ENCODE measurements at places on chromosomes 5 and 9. TPM values are rescaled to one million over a fixed set of nuclear protein-coding genes. Genes with fewer than 3 reads are reported as not detected.

DNA sequence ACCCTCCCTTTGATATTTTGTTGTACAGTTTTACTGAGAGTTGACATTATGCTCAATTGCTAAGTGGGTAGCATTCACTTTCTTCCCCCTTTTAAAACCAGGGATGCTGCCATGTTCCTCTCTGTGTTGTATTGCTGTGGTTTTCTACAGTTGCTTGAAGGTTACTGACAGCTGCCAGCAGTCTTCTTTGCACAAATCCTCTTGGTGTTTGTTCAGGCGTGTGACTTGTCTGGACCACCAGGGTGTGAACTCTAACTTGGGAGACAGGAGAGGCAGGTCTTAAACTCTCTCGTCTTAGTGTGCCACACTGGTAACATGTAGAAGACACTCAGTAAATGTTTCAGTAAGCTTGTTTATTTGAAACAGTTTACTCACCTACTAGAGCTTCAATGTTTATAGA is 25.1 kb downstream of the SLC44A1 start:
- no peak for DNase-seq

DNA sequence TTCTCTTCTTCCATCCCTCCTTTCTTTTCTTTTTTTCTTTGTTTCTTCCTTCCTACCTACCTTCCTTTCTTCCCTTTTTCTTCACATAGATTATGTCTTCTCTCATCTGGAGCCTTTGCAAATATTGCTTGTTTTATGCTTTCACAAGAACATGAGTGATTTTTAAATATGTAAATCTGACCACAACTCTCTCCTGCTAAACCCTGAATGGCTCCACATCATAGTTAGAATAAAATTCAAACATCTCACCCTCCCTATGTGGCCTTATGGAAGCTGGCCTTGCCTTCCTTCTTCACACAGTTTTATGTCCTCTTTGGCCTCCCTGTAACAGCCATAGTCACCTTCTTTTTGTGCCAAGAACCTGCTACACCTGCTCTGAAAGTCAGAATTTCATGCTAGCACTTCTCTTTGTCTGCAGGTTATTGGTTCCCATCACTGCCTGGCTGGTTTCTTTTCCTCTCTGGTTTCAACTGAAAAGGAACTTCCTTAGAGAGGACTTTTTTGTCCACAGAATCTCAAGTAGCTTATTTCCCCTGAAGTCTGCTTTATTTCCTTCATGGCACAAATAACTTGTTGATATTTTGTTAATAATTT is 114.3 kb upstream of the TNC start:
- DNase-seq, result no peak

DNA sequence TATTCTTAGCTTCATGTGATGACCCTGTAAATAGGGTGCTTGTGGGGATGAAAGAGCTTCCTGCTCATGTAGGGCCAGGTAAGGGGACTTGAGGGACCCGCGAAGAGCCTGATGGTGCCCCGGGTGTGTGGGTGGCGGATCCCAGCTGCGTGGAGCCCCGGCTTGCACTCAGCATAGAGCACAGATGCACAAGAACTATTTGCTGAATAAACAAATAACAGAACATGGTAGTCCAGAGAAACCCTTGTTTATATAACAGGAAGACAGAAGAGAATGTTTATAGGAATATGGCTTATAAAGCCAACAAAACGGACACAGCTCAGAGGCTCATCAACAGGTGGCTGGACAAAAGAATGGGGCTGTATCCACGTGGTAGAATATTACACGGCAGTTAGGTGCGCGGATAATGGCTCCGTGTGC is 106.9 kb upstream of the COL5A1 start:
- DNase-seq, result no peak

- no peak for DNase-seq
Measured at GRCh38 chr9:124222918-124223720, 34.6 kb upstream of the NEK6 start.

The CBY3 gene
- 1.3 TPM for polyA plus RNA-seq

The GHR gene
- polyA plus RNA-seq, result not detected

- no peak for DNase-seq
Measured at GRCh38 chr5:80250801-80251200, 5.0 kb downstream of the SERINC5 start.

DNA sequence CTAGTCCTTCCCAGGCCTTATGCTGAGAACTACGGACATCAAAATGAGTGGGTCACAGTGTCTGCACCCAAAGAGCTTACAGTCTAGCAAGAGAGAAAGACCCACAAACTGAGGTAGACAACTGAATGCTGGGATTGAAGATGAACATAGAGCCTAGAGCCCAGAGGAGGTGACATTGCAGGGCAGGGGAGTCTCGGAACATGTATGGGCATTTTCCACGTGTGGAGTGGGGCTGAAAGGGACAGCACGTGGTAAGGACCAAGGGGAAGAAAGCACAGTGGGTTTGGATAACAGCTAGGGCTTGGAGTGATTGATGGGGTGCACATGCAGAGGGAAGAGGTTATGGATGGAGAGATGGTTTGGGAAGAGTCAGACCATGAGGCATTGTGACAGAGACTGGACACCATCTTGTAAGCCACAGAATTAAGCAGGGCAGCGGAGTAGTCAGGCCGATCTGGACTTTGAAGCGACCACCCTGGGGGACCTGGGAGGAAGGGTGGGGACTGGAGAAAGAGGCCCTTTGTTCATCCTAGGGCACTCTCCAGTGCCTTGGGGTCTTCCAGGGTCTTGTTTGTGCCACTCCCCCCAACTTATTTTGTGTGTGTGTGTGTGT is 47.5 kb upstream of the SH3PXD2B start:
- DNase-seq, result no peak

DNA sequence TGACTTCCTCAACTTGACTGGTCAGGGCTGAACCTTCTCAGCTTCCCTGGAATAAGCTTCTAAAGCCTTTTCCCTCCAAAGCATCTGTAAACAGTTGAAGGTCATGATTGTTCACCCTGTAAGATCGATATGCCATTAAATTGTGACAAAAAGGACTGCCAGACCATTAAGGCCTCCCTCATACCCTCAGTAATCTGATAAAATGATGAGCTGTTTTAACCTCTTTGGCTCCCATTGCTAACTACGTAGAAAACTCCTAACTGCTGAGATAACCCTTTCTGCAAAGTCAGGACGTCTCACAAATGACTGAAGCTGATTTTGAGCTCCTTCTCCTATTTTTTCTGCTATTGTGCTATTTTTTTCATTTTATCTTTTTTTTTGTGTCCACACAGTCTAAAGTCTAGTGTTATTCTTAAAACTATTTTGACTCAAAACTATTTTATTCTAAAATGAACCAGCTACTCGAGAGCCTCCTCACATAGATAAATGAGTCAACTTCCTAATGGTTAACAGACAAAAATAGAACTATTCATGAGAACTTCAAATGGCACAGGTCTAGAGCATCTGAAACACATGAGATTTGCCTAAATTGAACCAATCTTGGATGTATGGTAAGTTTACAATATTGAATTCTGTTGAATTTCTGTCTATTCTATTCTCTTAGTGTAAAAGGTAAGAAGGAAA is 395.6 kb upstream of the TLE4 start:
- no peak for DNase-seq

GRCh38 chr5:179732918-179733771 is 523 bp downstream of the MAML1 start:
- no peak for DNase-seq

GRCh38 chr9:98049288-98050072 is 7.1 kb upstream of the NANS start:
- no peak for DNase-seq

GRCh38 chr9:113482991-113483675 is 19.6 kb downstream of the RGS3 start:
- DNase-seq, result no peak

DNA sequence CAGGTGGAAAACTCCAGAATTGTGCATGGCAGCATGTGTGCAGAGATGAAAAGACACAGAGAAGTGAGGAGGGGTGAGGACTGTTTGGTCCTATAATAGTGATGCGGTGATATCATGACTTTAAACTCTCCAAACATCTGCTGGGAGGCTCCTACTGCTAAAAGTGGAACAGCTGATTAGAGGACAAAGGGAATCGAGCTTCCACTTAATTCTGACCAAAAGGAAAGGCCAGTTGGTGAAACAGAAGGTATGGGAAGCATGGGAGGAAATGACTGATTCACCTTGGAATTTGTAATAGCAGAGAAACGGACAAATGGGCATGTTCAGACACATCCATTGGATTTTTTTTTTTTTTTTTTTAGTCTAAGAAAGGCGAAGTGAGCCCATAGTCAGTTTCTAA is 67.5 kb upstream of the MAMDC2 start:
- DNase-seq, result no peak

DNA sequence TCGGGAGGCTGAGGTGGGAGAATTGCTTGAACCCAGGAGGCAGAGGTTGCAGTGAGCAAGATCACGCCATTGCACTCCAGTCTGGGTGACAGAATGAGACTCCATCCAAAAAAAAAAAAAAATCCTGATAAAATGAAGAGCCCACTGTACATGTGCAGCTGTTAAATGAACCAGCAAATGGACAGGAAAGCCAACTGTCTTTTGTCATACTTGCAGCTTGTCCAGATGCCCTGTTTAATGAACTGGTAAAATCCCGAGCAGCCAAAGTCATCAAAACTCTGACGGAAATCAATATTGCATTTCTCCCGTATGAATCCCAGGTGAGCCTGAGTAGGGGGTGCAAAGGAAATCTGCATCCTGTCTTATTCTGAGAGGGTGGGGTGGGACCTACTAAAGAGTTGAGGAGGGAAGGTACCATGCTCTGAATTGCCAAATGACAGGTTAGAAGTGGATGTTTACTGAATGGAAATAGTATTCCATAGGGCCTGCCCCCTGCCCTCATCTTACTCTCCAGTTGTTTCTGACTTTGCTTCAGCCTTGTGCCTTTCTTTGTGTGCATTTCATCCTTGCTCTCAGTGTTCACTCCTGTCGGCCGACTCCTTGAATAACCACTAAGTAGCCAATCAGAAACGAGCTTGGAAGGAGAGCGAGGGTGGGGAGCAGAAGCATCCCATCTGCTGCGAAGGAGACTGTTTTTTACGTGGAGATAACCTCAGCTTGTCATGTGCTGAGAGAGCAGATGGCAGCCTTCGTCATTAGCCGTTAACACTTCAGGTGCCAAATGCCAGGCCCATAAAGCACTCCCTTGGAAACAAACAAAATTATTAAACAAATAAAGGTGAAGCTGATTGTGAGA is 45.7 kb upstream of the CFAP157 start:
- DNase-seq, result no peak

The CAPSL gene
- polyA plus RNA-seq, result not detected

DNA sequence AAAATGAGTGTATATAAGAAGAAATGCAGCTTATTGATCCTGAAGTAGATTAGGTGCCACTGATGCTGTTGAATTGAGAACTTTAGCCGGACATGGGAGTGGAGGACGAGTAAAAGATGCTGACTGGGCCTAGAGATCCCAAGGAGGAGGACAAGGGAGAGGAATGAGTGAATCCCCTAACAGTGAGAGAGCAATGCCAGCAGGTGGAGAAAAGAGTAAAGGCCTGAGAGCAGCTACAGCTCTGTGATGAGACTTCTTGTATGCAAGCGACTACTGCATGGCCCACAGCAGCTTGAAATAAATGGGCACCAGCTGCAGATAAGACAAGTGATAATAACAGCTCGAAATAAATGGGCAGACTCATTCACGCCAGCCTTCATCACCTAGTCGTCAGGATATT is 44.5 kb upstream of the JMY start:
- no peak for DNase-seq

The RASGRF2 gene
- 3.8 TPM for polyA plus RNA-seq

DNA sequence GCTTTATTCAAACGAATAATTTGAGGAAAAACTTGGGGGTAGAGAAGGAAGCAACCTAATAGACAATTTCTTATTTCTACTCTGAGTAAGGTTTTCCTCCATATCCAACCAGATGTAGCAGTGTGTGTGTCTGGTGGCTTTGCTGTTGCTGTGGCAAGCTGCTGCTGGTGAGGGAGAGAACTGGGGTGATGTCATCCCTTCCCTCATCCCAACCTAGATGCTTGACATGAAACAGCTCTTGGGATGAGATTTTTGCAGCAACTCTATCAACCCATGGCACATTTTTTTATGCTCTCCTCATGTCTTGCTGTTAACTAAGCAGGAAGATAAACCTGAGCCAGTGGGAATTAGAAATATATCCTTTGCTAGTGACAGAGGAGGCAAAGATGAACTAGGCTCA is 135.8 kb downstream of the PCSK1 start:
- DNase-seq, result no peak

- no peak for DNase-seq
Measured at GRCh38 chr5:51373880-51374523, 9.2 kb upstream of the ISL1 start.

GRCh38 chr5:84381502-84382362 is 2.9 kb downstream of the EDIL3 start:
- DNase-seq, result no peak

- no peak for DNase-seq
Measured at GRCh38 chr5:179486596-179487051, 63.7 kb upstream of the RUFY1 start.

DNA sequence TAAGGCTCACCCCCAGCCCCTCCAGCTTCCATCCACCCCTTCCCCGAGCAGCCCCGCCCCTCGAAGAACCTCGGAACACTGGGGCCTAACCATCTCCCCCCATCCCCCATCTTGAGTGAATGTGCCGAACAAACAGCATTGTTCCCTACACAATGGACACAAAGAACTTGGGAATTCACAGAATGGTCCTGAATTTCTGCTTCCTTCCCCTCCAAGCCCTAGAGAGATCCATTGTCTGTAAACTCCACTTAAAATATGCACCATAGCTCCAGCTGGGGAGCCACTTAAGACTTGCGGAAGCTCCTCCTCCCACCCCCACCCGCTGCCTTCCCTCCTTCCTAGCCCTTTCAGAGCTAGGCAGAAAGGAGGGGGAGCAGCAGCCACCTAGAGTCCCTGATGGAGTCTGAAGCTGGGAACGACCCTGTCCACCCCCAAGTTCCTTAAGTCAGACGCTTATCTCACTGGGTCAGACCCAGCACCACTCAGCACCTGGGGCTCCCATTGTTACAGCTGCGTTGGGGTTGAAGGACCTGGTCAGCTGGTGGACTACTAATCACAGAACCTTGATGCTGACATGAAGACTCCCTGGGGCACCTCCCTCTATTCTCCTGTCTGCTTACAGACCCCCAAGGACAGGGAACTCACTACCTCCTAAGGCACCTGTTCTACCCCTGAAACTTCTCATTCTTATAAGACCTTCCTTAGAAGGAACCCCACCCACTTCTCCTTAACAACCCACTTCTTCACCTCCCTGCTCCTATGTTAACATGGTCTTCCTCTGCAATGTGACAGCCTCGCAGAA is 61.4 kb downstream of the PCDH1 start:
- no peak for DNase-seq

The CNTNAP3 gene
- polyA plus RNA-seq, result not detected

The PCDHB9 gene
- polyA plus RNA-seq, result not detected

The HAPLN1 gene
- not detected for polyA plus RNA-seq

- no peak for DNase-seq
Measured at GRCh38 chr5:123303802-123304201, 119.4 kb downstream of the CEP120 start.

All from immature natural killer cell (primary cell).